ENCODE measurements at places on chromosomes 7 and 10.

GRCh38 chr7:9407816-9408215 is 974.4 kb downstream of the NXPH1 start:
- DNase-seq, result no peak

- no peak for DNase-seq
Observed at GRCh38 chr7:157211690-157212089, 73.0 kb downstream of the UBE3C start.

GRCh38 chr10:110918643-110919348 is at the start of gene BBIP1:
BBIP1 (minus strand) TSS chr10:110919180; CDS start chr10:110918157, 1,023 bp downstream.
- DNase-seq, result no peak

DNA sequence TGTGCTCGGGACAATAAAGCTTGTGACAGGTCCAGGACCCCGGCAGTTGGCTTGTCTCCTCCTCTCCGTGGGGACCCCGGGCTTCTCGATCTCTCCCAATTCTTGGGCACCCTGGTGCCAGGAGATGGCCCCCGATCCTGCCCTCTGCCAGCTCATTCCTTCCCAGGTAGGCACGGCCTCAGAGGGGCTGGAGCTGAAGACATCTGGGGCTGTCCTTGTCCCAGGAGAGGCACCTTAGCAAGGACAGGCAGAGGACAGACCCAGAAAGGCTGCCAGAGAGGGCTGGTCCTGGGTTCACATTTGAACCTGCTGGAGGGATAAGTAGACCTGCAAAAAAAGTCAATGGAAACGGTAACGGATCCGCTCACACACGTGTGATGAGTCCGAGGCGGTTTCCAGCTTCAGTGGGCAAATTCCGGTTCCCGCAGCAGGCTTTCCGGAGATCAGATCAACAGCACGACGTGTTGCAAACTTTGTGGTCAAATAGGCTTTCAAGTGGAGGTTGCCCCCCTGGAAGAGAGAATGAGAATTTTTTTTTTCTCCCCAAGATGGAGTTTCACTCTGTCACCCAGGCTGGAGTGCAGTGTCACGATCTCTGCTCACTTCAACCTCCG is 47.7 kb upstream of the GTF2IRD1 start:
- DNase-seq, result no peak

DNA sequence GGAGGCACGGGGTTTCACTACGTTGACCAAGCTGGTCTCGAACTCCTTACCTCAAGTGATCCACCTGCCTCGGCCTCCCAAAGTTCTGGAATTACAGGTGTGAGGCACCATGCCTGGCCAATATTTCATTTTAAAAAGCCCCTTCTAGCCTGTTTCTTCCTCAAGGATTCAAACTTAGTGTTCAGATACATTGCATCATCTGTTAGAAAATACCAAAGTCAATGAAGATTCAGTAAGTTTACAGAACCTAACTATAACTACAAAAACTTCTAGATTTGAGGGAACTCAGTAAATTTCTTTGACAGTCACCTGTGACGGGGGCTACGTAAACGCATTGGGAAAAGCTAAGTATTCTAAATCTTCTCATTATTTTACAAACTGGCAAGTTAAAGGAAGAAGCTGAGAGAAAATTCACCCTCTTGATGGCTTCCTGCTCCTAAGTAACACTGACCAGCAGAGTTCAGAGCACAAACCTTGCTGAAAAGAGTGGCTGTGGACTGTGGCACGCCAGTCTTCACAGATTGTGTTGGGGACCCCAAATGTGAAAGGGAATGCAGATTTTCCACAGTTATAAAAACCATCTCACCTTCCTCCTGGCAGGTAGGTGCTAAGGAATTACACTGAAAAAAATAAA is 162.2 kb downstream of the PKD1L1 start:
- no peak for DNase-seq

GRCh38 chr7:104123786-104124185 is 84.0 kb downstream of the ORC5 start:
- DNase-seq, result no peak
